ENCODE measurements at places on chromosomes 4 and X.
A peak's percentile ranks its signal among the peaks of the same experiment; 100 is the strongest.

GRCh38 chr4:128957459-128957858 lies 135.9 kb downstream of the SCLT1 start:
- no peak for DNase-seq

DNA sequence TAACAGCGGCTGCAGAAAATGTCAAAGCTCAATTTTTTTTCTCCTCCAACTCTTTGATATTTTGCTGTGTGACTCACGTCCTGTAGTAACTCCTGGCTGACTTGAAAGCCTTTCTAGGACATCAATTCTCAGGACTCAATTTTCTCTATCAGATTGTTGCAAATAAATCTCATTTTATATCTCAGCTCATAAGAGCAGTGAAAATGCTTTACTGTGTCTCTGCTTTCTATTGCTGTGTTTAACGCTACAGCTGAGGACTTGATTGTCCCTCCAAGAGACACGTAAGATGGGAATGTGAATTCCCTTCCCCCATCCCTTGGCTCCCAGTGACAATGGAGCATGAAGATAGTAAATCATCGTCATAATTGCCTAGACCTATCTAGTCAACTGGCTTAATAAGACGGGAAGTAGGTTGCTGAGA lies 20.5 kb upstream of the CBR4 start:
- no peak for DNase-seq

- DNase-seq: no peak
Measured at GRCh38 chr4:41399231-41399630, 138.7 kb upstream of the LIMCH1 start.

DNA sequence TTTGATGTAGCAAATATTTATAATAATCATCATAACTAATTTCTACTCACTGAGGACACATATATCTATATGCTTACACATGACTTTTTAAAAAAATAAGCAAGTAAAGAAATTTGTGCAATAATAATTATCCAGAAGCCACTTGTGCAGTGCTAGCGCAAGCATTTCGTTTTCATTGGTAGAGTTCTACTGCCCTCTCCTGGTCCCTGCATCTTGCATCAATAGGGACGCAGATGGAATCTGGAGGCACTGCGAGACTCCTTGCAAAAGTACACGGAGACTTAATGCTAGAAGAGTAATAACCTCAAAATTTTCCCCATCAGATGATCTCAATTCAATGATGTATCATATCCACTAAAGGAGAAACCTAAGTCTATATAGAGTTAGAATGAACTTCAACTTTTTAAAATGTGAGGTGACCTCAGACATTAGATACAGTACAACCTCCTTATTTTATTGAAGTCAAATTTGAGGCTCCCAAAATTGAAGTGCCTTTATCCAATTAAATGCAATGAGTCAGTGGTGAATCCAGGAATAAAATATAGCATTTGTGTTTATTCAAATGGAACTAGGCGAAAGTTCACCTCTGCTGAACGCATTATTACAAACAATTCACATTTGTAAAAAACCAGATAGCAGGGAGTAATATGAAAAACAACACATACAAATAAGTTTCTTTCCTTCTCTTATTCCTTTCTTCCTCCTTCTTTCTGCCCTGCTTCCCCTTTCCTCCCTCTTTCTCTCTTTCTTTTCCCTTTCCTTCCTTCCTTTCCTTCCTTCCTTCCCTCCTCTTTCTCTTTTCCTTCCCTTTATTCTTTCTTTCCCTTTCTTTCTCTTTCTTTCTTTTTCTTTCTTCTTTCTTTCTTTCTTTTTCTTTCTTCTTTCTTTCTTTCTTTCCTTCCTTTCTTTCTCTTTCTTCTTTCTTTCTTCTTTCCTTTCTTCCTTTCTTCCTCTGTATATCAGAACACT lies 450.0 kb downstream of the ANKRD50 start:
- peak; percentile 9 for DNase-seq

DNA sequence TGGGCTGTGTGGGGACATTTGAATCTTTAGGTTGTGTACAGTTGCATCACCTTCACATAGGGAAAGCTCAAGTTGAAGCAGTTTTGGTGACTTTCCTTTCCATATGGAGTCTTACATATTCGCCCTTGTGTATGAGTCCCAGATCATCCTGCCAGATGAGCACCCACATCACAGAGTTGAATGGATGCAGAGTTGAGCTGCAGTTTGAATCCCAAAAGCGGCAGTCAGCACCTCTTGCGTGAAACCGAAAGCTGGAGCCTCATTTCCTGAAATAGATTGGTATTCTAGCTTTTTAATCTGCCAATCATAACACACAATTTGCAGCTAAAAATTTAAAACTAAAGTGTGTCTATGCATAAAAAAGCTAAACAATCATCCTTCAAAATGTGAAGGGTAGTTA lies 162.9 kb upstream of the DIPK2B start:
- DNase-seq: no peak

GRCh38 chrX:24498975-24499374 lies 33.9 kb downstream of the PDK3 start:
- no peak for DNase-seq

DNA sequence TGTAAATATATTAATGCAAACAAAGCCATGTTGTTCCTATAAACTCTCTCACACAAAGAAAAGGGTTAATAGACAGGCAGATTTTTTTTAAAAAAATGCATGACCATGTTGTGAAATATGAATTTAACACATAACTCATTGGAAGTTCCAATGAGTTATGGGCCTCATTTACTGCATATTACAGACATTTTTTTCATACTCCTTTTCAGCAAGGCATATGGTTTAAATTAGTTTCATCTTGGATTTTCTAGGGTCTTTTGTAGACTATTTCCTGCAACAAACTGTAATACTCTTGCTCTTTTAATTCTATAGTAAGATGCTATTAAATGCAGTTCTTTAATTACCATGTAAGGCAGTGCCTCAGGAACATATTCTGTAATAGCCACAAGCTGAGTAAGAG lies 323.1 kb downstream of the GBA3 start:
- DNase-seq: no peak

GRCh38 chrX:56805399-56805798 lies 76.4 kb downstream of the NBDY start:
- DNase-seq: no peak

GRCh38 chr4:87657525-87657924 lies 7.4 kb downstream of the DMP1 start:
- DNase-seq: no peak

GRCh38 chr4:101244349-101244748 lies 103.0 kb downstream of the PPP3CA start:
- DNase-seq: no peak

DNA sequence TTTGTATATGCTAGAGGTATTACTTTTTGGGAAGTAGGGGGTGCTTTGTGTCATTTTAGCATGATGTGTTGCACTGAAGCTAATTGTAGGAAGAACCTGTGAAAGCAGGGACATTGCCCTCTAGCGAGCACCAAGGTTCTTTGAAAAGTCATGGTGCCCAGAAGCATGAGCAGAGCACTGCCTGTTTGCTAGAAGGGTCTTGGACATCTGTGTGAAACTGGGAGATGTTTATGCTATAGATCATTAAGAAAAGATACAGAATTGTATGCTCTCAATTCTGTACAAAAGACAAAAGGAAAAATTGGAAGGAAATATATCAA lies 14.7 kb downstream of the GRPR start:
- DNase-seq: no peak

GRCh38 chr4:54392479-54392878 lies 163.4 kb downstream of the PDGFRA start:
- DNase-seq: no peak

DNA sequence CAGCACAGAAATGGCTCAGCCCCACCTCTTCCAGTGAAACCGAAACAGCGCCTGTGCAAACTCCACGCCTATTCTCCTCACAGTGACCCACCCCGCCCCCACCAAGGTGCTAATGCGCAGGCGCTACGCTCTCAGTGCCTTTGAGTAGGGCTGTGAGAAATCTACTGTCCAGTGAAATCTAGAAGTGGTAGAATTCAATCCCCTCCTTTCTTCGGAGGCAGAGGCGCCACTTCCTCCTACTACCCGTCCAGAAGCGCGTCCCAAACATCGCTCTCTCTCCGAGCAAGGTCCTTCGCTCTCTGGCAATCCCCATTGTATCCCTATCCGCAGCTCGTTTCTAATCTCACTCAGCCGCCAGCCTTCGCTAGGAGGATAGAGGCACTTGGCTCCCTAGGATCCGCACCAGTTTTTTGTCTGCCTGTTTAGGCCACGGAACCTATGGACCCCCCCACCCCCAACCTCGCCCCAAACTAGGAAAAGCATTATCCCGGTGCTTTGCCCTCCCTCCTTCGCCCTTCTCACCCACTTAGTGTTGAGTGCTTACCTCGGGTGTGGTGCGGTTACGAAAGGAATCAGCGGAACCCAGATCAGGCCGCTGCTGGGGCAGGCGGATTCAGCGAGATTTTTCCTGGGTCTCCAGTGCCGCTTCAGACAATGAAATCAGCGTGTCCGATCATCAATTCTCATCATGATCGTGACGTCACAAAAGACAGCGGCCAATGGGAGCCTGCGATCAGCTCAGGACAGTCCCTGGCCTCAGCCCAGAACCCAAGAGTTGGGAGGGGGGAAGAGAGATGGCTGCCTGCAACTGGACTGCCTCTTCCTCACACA lies at the start of gene HDX:
Gene HDX, minus strand, starts transcription at position 656 of the 831 bp plus-strand sequence. CDS start 27,056 bp downstream, outside the sequence.
- peak; percentile 65 for DNase-seq

GRCh38 chr4:4225915-4226605 lies 669 bp downstream of the OTOP1 start:
- no peak for DNase-seq

GRCh38 chrX:54785901-54786300 lies 12.2 kb downstream of the ITIH6 start:
- DNase-seq: no peak

- DNase-seq: no peak
Measured at GRCh38 chrX:132388371-132388770, 100.5 kb downstream of the MBNL3 start.

DNA sequence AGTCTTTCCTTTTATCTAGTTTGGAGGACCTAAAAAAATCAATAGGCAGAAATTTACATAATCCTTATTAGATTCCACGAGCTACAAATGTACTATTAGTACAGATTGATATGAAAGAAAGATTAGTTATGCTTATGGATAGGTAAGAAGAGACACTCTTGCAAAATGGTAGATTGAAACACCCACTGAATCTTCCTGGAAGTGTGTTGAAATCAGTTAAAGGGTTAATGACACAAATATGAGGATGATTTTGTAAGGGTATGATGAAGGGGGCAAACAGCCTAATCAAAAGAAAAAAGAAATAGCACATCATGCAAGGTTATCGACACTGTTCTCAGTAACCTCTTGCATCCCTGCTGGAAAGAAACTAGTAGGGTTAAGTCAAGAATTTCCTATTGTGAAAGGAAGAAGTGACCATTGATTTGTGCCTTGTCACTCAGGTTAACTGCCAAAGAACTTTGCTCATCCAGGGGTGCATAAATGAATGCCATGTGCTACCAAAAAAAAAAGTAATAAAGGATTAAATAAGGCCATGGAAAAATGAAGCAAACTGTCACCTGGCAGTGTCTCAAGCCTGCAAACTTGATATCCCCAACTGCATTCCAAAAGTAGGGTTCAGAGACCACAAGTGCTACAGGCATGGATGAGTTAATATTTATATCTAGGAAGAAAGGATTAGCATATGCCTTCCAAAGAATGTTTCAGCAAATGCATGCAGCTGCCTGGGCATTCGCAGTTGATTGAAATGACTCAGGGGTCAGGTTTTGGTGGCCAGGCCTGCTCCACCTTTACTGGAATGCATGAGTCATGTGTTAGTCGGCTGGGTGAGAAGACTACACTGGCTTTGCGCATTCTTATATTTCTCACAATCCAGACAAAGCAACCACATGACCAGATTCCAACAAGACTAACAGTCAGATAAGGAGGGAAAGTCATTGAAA lies 78.3 kb upstream of the ATXN3L start:
- DNase-seq: no peak

GRCh38 chr4:152278505-152279233 lies 257.2 kb downstream of the FBXW7 start:
- DNase-seq: no peak

DNA sequence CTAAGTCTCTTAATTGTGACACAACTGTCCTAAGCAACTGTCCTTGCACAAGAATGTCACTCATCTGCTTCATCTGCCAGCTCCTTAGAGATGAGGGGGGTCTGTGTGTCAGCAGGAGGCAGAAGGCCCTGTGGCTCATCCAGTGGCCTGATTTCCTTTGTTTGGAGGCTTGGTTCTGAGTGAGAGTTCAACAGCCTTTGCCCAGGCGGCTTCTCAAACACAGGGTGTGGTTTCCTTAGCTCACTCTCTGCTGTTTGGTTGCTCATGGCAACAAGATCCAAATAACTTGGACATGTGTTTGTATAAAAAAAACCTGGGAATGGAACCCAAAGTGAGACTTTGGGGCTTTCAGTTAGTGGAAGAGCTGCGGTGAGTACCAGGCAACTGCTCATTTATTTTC lies 46.6 kb downstream of the MAP7D3 start:
- no peak for DNase-seq

DNA sequence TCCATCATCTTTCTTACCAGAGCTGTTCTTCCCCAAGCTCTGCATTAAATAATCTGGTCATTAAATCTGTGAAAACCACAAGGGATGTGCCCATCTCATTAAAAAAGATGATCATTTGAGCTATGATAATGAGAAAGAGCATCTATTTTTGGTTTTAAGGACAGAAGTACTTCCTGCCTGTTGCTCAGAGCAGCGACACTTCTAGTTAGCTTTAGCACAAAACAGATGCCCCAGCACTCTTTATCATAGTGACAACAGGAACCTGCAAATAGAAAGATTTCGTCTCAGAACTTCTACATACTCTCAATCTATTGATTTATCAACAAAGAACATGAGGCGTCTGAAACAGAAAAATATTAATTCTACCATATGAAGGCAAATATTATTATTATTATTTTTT lies 140.1 kb downstream of the APBB2 start:
- DNase-seq: no peak

DNA sequence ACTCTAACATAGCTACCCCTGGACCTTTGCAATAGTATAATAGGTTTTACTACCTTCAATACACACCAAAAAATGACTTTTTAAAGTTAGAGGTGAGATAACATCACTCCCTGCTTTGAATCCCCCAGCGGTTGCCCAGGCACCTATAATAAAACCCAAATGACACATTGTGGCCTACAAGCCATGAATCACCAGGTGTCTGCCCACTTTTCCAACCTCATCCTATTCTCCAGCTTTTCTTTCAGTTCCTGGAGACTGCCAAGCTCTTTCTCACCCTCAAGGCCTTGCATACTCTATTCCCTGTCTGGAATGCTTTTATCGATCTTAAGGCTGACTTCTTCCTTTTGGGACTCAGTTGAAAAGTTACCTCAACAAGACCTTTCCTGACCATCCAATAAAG lies 16.4 kb upstream of the PRSS48 start:
- DNase-seq: no peak

DNA sequence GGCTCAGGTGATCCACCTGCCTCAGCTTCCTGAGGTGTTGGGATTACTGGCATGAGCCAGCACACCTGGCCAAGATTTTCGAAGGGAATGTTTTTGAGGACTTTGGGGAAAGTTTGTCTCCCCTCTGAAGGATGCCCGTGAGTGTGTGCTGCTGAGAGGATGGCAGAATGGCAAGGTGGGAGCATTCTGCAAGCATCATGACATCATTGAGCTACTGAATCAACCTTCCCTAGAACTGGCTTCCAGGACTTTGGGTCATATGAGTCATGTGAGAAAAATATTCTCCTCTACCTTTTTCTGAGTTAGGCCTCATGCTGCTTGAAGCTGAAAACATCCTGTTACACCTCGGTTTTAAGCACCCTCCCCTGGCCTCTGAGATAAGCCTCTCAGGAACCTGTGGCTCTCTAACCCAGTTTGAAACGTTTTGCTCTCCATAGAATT lies 31.0 kb downstream of the TMEM131L start:
- DNase-seq: peak; percentile 59

Data from activated gamma-delta T cell treated with Interleukin-2 at 50 U/mL for 16 hours (primary cell).